H1 (cell line): ENCODE measurements at places on chromosomes 3 and 15.

DNA sequence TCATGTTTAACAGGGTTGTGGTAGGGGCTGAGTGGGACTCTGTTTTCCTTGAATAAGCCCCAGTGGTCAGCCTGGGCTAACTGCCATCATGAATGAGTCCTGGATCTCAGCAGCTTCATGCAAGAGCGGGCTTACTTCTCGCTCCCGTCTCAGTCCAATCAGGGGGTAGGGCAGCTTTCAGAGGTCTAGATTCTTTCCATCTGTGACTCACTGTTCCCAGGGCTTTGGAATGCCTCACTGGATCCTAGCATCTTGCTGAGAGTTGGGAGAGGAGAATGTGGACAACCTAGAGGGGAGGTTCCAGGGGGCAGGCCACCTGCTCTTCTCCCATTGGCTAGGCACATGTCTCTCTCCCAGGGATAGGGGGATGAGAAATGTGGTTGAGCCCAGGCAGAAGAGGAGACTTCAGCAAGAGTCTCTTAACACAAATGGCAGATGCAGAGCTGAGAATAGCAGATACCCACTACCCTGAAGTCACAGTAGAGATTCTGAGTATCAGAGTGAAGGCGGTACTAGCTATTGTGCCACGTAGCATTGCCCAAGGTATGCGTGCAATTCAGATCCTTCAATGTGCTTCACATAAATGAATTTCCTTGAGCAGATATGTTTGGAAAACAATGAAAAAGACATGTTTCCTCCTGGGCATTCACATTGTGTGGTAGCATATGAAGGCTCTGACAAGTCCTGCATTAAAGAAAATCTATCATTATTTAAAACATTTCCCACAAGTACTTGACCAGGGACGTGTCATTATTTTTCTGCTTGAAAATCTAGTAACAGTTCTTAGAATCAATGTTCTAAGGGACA, 257.7 kb upstream of the PROK2 start:
- no peaks in the 10 kb centered on the region for H3K27me3 ChIP-seq
- H3K27ac ChIP-seq: no peak overlapping the region
- DNase-seq: no peak
- H3K4me1 ChIP-seq: no peaks in the 10 kb centered on the region; the same call in 1 of the 2 replicates
- no peak overlapping the region for H3K4me3 ChIP-seq
- H3K36me3 ChIP-seq: no peaks in the 10 kb centered on the region

DNA sequence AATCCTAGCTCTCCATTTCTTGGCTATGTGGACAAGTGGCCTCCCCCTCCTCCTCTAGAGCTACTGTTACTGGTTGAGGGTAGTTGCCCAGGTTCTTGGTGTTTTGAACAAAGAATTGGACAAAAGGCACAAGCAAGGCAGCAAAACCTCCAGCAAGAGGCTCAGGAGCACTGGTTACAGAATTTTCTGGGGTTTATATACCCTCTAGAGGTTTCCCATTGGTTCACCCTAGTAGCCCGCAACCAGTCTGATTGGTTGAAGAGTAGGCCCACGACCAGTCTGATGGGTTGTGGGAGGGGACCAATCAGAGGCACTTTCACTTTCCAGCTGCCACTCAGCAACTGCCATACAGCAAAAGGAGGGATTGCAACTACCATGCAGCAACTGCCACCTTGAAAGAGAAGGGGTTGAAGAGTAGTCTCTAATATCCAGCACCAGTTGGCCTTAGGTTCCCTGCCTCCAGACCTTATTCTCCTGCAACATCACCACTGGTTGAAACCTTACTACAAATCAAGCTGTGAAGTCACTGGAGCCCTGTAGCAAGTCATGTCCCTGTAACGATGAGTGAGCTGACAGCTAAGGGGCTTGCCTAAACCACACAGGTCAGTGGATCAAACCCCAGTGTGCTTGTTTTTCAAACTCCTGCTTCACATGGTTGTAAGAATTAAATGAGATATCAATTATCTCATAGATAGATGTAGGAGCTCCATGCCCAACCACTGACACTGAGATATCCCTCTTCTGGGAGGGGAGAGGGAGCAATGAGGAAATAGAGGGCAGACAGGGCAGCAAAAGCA, 2.9 kb upstream of the C15orf39 start:
- peaks cover 24% of the 10 kb centered on the region for H3K4me1 ChIP-seq
- no peaks in the 10 kb centered on the region for H3K27me3 ChIP-seq
- H3K4me3 ChIP-seq: no peak overlapping the region
- H3K36me3 ChIP-seq: no peaks in the 10 kb centered on the region
- H3K27ac ChIP-seq: no peak overlapping the region
- DNase-seq: no peak

- H3K27me3 ChIP-seq: no peaks in the 10 kb centered on the region
- no peak overlapping the region for H3K4me3 ChIP-seq
- no peaks in the 10 kb centered on the region for H3K36me3 ChIP-seq
- H3K27ac ChIP-seq: no peak overlapping the region
- DNase-seq: no peak
Observed at GRCh38 chr3:3893590-3893989, 94.4 kb downstream of the LRRN1 start.

DNA sequence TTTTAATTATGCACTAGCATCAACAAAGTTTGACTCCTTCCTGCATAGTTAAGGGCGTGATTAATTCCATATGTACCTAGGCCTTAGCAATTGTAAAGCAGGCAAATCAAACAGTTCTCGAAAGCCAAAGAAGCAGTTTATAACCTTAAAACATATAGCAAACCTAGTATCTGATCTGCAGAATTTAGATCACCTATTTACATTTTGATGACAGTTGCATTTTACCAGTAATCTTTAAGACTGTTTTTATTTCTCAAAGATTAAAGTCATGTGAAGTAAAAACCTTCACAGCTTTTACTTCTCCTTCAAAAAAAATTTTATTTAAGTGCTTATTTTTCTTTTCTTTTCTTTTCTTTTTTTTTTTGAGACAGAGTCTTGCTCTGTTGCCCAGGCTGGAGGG, 20.9 kb upstream of the UBP1 start:
- no peak overlapping the region for H3K4me3 ChIP-seq
- H3K27ac ChIP-seq: no peak overlapping the region
- no peak for DNase-seq
- no peaks in the 10 kb centered on the region for H3K36me3 ChIP-seq
- H3K27me3 ChIP-seq: no peaks in the 10 kb centered on the region

DNA sequence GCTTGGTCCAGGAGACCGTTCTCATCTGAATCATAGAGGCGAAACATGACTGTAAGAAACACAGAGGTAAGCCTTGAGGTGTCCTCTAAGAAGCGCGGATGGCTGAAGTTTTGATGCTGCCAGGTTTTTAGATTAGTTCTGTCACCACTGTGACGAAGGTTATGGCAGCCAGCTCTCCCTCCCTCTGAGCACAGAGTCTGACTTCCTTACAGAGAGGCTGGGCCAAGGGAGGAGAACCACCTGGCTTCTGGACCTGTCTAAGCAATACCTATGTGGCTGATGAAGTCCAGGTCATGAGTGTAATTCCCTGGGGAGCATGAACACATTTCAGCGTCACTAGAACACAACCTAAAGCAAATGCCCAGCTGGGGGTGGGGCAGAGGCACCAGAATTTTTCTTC, 77.4 kb downstream of the DGKG start:
- no peak overlapping the region for H3K4me3 ChIP-seq
- H3K36me3 ChIP-seq: no peaks in the 10 kb centered on the region
- no peaks in the 10 kb centered on the region for H3K4me1 ChIP-seq
- DNase-seq: no peak
- no peak overlapping the region for H3K27ac ChIP-seq
